CD4-positive, alpha-beta memory T cell (primary cell): ENCODE measurements at places on chromosomes 4 and X.

DNA sequence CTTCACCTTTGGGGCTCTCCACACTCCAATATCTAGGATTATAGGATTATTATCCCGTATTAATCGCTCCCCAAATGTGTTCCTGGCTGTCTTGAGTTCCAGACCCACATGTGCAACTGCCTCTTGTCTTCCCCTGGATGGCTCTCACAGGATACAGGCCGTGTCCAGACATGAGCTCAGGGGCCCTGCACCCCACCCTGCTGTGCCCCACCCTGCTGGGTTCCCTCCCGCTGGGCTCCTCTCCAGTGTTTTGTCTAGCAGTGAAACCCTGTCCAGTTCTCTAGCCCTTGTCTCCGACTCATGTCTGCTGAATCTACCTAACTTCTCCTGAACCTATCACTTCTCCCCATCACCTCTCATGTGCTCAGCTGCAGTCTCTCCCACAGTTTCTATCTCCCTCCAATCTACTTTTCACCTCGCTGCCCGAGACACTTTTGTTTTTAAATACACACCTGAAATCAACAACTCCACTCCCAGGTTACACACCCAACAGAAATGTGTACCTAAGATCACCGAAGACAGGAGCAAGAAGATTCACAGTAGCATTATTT lies 2.0 kb downstream of the RNF212 start:
- DNase-seq = no peak

- DNase-seq = no peak
Observed at GRCh38 chrX:105822138-105823091, at the start of gene NRK. TSS of gene NRK (plus strand) at chrX:105822539. CDS start at chrX:105822846, 307 bp downstream.

- no peak for DNase-seq
Observed at GRCh38 chr4:177403746-177404145, 38.5 kb downstream of the AGA start.

DNA sequence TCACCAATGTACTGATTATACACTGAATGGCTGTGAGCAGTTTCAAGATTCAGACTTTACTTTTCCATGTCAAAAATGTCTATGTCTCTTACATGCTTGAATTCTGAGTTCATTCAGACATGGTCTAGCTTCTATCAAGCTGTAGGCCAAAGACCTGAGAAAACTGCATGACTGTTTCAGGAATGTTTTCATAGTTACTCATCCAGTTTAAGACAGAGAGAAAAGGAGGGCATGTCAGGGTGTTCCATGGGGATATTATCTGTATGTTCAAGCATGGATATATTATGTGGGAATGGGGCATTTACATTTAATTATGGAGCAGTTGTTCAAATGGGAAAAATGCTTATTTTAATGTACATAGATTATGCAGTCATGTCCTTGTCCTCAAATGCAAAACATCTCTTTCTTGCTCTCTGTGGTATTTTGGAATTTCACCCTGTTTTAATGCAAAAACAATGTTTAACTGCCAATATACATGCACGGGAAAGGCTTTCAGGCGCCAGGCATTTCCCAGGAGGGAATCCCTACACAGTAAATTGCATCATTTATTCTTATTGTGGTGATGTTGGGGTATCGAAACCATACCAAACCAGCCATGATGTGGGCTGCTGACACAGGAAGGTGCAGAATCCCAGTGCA lies 429.1 kb upstream of the INTU start:
- no peak for DNase-seq

GRCh38 chr4:19944251-19944650 lies 307.5 kb upstream of the SLIT2 start:
- DNase-seq = no peak

- DNase-seq = no peak
Observed at GRCh38 chr4:47415719-47416118, 47.8 kb downstream of the COMMD8 start.

GRCh38 chr4:138510053-138510452 lies 267.9 kb upstream of the SLC7A11 start:
- DNase-seq = no peak
